ENCODE measurements at places on chromosomes 16 and 17.

DNA sequence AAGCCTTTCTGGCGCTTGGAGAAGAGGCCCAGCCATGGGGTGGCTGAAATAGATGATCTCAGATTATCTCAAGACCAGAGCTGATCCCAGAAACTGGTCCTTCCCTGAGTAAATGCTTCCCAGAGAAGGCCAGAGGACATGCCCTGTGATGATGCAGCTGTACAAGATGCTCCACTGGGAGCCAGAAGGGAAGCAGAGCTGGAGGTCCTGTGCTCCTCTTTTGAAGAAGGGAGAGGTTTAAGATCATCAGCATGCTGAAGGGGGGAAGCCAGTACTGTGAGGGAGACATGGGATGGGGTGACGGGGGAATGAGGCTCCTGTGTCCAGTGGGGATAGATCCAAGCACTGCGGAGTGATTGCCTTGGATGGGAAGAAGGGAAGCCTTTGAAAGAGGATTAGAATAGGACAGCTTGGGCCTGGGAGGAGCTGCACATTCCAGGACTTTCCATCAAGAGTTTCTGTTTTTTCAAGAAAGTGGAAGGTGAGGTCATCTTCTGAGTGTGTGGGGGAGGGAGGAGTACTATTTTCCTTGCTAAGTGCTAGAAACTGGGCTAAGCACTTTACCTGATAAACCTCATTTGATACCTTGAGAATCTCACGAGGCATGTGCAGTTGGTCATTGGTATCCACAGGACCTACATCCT lies 16.4 kb upstream of the ALOX15B start:
- no peak for DNase-seq

DNA sequence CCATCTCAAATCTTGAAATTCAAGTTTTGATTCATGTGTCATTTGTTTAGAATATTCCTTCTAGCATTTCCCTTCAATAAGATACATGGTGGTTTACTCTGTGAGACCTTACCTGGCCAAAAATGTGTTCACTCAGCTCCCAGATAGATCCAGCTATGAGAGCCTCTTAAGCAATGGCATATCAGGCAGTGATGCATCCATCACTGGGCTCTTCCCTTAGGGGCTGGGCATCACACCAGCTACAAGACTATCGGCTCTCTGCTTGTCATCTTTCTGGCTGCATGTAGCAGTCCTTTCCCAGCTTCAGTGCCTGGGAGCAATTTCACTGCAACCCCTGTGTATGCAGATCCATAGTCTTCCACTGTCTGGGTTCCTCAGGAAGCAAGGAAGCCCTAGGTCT lies 40.6 kb downstream of the GOSR1 start:
- DNase-seq: no peak

GRCh38 chr16:24748242-24748641 lies 18.8 kb downstream of the TNRC6A start:
- DNase-seq: peak; percentile 83

DNA sequence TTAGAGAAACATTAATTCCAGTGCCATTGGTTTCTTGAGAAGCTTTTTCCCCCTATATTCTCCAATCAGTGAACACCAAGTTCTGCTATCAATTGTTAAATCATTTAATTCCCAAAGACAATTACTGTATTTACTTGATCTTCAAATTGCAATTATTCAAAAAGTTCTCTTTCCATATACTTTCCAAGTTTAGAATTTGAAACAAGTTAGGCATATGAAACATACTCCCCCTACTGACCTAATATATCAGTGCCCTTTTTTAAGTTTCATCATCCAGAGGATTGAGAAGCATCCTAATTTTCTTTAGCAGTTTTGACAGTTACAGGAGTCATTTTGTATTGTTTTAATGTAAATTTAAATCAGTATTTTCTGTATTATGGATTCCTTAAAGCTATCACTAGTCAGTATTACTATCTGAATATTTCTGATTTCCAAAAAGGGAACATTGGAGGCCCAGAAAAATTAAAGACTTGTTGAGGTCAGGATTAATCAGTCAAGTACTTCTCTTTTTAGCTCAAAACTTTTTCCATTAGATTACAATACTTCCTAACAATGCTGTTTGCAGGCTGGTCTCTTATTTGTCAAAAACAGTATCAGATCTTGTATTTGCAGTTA lies 16.3 kb downstream of the MEIOC start:
- DNase-seq: no peak

DNA sequence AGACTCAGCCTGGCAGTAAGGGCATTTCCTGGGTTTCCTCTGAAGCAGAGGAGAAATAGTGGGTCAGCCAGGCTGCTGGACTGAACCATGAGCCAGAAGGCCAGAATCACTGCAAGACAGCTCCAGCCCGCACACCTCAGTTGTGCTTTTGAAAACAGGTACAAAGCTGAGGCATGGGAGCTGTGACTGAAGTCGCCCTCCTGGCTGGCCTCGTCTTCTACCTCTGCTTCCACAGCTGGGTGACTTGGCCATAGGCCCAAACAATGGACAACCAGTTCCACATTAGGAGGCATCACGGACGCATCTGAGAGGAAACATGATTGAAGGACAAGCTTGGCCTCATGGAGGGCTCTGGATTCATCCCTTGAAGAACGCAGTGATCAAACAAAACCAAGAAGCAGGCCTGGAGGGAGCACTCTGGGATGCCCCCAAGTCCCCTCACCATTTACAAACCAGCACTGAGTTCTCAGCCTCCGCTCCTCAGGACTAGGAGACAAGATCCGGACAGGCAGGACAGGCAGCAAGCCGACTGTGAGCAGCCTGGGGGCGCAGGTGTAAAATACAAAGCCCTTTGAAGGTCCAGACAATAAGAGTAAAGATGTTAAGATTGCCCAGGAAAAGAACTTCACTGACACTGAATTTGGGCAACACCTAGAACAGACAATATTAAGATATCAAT lies 68.7 kb downstream of the N4BP1 start:
- no peak for DNase-seq

GRCh38 chr17:63285551-63285950 lies 160.6 kb downstream of the CYB561 start:
- DNase-seq: no peak

DNA sequence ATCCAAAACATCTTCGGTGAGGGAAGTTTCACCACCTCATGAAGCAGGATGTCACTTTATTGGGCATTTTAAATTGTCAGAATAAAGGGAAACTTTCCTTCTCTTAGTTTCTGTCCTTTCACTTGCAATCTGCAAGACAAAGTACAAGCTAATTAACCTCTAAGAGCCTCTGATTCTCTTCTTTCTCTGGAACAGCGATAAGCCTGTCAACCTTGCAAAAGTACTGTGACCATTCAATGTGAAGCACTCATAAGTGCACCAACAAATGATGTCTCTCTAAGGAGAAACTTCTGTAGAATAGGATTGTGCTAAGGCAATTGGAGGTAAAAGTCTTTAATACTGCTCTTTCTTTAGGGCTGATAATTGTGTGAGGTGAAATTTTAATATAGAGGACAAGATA lies 1622.3 kb downstream of the CDH8 start:
- DNase-seq: no peak

All from skeletal muscle cell (primary cell).